ENCODE measurements at places on chromosomes 7 and 10.
A peak's percentile ranks its signal among the peaks of the same experiment; 100 is the strongest.

DNA sequence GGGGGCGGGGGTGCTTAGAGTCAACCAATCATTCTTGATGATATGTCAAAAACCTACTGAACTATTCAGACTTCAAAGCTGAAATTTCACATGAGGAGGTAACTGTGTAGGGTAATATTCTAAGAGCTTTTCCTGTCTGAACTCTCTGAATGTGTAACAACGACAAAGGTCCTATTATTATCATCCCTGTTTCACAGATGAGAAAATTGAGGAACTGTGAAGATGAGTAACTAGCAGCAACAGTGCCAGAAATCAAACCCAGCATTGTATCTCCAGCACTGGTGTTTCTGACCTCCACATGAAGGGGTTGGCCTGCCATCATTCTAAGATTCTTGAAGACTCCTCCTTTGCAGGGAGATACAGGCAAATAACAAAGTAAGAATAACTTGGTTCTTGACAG, 294.7 kb upstream of the AOAH start:
- DNase-seq: no peak

GRCh38 chr10:108375691-108376090, 1211.2 kb upstream of the SORCS1 start:
- no peak for DNase-seq

GRCh38 chr7:40507166-40507565, 372.4 kb downstream of the SUGCT start:
- DNase-seq: no peak

DNA sequence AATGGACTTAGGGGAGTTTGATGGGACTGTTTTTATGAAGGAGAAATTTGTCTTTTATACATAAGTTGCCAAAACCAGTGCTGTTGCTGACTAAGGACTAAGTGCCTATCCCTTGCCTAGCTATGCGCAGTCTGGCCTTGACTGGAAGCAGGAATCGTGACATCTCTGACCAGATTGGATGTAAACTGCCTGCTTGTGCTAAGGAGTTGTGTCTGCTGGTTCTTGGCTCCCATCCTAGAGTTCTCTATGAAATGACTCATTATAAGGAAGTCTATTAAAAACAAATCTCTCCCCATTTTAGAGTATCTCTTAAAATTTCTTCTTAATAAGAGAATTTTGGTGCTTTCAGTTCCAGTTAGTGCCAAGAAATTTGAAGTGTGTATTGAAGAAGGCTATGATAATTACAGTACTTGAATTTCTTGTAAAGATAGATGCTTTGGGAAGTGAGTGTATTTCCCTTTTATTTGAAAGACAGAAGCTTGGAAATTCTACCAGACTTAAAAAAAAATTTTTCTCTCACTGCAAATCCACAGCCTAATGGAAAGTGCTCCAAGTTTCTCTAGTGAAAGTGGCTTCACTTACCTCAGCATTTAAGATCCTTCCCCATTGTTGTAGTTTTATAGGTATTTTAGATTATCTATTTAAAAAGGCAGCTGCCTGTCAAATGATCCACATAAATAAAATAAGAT, 77.6 kb downstream of the BICC1 start:
- no peak for DNase-seq

GRCh38 chr7:141073641-141074161, at the start of gene TMEM178B:
Gene TMEM178B (plus strand): TSS chr7:141074064.
- DNase-seq: no peak

GRCh38 chr10:129899276-129900130, 64.6 kb downstream of the EBF3 start:
- no peak for DNase-seq

- DNase-seq: peak; percentile 82
Observed at GRCh38 chr7:55255496-55256445, 109.4 kb upstream of the LANCL2 start.

- DNase-seq: no peak
Observed at GRCh38 chr7:16571941-16572340, 45.3 kb downstream of the LRRC72 start.

DNA sequence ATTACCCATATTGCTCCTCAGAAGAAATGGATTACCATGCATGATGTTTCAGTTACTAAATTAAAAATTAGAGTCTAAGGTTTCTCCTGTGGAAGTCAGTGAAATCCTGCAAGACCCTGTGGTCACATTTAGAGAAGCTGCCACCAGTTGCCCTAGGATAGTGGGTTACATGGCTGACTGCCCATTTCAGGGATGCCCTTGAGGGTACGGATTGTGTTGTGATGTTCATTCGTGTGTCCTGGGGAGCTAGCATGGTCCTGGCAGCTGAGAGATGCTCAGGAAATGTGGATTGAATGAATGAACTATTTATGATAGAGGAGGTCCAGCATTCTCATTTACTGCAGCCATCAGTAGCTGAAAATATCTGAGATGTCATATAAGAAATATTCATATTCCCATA, 55.1 kb downstream of the TMEM178B start:
- DNase-seq: no peak

DNA sequence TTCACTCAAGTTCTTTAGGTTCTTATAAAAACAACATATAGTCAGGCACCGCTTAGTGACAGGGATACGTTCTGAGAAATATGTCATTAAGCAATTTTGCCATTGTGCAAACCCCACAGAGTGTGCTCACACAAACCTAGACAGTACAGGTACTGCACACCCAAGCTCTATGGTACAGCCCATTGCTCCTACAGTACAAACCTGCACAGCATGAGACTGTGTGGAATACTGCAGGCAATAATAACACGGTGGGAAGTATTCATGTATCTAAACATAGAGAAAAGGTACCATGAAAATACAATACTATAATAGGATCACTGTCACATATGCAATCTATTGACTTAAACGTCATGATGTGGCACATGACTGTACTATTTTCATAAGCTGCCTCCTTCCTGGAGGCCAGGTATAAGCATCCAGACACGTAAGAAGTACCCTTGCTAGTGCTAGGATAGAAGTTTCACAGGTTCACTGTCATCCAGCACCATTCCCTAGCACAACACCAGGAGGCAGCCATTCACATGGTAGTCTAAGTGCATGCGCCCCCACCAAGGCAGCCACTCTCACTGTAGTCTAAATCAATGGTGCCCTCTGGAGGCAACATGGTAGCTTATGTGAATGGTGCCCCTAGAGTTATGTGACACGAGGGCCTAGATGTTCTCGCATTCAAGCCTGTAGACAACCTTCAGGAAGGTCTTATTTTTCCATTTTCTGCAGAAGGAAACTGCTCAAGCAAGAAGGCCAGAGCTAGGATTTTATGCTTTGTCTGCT, 98.5 kb downstream of the ARHGAP22 start:
- peak; percentile 3 for DNase-seq

DNA sequence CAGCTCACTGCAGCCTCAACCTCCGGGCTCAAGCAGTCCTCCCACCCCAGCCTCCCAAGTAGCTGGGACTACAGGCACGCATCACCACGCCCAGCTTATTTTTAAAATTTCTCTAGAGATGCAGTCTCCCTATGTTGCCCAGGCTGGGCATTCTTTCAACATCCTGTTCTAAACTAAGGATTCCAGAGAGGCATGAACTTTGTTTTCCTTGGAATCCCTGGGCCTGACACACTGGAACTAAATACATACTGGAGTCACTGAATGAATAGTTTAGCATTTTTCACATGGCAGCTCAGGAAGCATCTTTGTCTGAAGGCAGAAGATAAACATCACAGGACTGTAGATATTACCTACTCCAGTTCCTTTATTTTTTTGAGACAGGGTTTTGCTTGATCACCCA, 108.7 kb downstream of the ITIH5 start:
- no peak for DNase-seq

DNA sequence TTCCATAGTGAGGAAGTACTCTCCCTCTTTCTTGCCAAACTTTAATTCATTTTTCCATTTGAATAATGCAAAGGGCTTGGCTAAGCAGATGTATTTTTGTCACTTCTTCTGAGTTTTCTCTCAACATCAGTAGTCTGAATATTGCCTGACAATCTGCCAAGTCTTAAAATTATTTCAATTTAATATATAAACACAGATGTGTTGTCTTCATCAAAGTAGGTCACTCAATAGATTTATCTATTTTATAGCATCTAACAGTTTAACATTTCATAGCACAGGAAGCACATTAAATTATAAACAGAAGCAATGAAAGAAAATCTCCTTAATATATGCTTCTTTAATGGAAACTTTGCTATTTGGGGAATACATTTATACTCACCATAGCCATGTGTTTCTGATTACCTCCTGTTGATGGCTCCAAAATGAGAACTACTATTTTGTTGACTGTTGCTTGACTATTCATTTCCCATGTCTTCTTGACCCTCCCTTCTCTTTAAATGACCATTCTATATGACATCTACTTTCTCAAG, 4.5 kb downstream of the CPED1 start:
- no peak for DNase-seq

GRCh38 chr10:26517141-26517867, 79.2 kb downstream of the APBB1IP start:
- no peak for DNase-seq

GRCh38 chr7:31893365-31893764, 176.8 kb downstream of the PDE1C start:
- no peak for DNase-seq

- no peak for DNase-seq
Observed at GRCh38 chr7:90236721-90237289, 8.2 kb upstream of the CFAP69 start.

DNA sequence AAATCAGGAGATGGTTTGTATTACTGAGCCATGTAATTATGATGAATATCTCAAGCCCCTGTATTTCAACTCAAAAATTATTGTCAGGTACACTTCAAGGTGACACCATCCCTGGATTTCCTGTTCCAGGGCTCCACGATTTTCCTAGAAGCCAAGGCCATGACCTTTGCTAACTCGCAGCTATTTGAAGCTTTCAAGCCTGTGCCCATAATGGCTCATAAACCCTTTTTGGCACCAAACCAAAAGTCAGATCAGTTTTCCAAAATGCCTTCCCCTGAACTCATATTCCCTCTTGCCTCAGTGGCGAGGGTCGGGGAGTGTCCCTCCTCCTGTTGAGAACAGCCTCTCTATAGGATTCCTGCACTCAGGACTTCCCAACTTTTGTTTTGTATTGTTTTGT, 70.8 kb downstream of the HIP1 start:
- DNase-seq: no peak

- peak; percentile 3 for DNase-seq
Observed at GRCh38 chr7:28272461-28272877, 91.9 kb upstream of the JAZF1 start.

GRCh38 chr7:77447616-77448015, 31.5 kb upstream of the GSAP start:
- DNase-seq: no peak

GRCh38 chr10:79434821-79435251, 10.6 kb downstream of the ZCCHC24 start:
- no peak for DNase-seq

DNA sequence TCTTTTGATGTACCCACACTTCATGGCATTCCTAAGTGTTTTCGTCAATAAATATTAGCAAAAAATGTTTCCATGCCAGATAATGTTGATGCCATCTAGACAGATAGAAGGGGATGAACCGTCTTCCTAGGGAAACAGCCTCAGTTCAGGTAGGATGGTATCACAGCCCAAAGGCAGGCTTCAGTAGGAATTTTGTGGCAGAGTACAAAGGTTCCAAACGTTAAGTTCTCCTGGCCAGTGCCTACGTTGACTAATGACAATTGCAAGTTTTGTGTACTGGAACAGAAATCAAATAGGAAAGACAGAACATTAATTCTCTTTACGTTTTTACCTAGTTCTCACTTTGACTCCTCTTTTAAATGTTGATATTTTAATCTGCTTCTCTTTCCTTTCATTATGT, 75.0 kb downstream of the ZMYND11 start:
- DNase-seq: no peak

- no peak for DNase-seq
Observed at GRCh38 chr7:56121440-56121839, 5.2 kb upstream of the NUPR2 start.

Data from NCI-H345 (cell line).